ENCODE measurements at places on chromosomes 16 and 17. TPM values are rescaled to one million over a fixed set of nuclear protein-coding genes. Genes with fewer than 3 reads are reported as not detected.

DNA sequence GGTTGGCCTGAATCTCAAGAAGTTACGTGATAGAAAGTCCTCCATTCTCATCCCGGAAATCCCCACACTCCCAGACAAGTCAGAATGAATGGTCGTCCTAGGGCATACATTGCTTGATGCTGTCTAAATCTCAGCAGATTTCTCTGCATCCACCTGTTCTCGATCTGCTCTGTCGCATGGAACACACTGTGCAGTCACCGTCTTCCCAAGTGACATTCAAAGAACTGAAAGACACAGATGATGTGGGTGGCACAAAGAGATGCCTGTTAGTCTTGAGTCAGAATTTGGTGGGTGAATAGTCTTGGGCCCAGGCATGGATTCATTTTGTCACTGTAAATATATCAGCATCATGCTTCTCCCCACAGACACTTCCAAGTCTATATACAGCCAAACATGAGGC, 518 bp upstream of the KRTAP9-3 start:
- no peak for DNase-seq

GRCh38 chr17:798246-798645, 16.1 kb downstream of the MRM3 start:
- no peak for DNase-seq

DNA sequence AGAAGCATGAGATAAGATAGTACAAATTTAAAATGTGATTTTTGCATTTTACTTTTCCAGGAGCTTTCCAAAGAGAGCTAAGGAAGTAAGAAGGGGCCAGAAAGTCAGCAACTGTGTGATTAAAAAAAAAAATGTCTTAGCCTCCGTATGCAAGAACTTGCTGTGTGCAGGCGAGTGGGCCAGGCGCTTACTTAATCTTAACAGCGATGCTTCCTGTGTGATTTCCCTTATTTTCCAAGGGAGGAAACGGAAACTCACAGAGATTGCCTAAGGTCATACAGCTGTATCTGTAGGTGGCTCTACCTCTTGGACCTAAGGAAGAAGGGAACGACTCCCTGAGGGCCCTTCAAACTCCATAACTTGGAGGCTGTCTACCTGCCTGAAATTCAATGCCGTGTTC, 11.1 kb downstream of the HS3ST3B1 start:
- DNase-seq: no peak

- DNase-seq: no peak
Measured at GRCh38 chr17:59651346-59651745, 31.7 kb downstream of the CLTC start.

- no peak for DNase-seq
Measured at GRCh38 chr16:54360681-54361080, 74.1 kb upstream of the IRX3 start.

DNA sequence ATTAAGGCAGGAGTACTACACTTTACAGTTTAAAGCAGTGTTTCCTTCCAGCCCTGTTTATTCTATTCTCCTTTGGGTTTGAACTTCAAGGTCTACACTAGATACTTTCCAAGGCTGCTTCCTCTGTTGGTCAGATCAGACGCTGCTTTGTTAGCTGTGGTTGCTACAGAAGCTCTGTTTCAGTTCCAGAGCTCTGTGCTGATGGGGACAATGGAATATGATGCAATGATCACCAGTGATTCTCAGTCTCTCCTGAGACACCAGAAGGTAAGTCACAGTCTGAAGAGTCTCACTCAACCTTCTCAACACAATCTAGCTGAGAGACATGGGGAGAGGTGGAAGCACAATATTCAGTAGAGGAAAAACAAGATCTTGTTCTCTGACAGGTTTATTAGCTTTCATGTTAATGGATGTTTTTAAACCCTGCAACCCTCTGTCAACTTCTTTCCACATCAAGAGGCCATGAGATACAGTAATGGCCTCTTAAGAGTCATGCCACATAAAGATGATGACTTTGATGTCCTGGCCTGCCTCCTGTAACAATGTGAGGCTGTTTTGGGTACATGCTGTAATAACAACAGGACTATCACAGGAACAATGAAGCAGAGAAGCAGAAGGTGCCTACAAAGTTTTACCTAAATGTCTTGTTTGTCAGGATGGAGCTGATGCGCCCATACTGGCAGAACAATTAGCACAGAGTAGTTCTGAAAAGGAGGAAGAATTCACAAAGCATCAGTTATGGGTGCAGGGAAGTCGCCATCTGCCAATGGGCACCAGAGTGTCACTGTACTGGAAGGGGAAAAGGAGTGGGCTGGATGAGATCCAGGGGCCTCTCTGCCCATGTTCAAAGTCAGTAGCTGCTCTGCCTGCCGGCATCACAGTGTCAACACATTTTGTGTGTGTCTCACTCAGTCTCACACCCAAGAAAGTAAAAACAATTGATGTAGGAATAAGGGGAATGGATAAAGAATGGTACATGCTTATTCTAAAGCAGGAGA, 33.4 kb downstream of the PSME3IP1 start:
- no peak for DNase-seq

DNA sequence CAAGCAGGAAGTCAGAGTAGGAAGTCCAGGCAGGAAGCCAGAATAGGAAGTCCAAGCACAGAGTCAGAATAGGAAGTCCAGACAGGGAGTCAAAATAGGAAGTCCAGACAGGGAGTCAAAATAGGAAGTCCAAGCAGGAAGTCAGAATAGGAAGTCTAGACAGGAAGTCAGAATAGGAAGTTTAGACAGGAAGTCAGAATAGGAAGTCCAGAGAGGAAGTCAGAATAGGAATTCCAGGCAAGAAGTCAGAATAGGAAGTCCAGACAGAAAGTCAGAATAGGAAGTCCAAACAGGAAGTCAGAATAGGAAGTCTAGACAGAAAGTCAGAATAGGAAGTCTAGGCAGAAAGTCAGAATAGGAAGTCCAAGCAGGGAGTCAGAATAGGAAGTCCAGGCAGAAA, 105.3 kb upstream of the C16orf82 start:
- no peak for DNase-seq

CRHR1 gene
- total RNA-seq: not detected

KRTAP4-9 gene
- total RNA-seq: not detected

HLF gene
- 12.5 TPM for total RNA-seq

FSCN2 gene
- 9.2 TPM for total RNA-seq

COIL gene
- 9.9 TPM for total RNA-seq
